NCI-H1694 (cell line): ENCODE measurements at places on chromosomes 6 and 20.

- DNase-seq = no peak
These were observed 394.4 kb downstream of the QKI start for GRCh38 chr6:163808871-163809270.

- DNase-seq = no peak
These were observed 52.6 kb downstream of the E2F3 start for GRCh38 chr6:20454204-20454824.

DNA sequence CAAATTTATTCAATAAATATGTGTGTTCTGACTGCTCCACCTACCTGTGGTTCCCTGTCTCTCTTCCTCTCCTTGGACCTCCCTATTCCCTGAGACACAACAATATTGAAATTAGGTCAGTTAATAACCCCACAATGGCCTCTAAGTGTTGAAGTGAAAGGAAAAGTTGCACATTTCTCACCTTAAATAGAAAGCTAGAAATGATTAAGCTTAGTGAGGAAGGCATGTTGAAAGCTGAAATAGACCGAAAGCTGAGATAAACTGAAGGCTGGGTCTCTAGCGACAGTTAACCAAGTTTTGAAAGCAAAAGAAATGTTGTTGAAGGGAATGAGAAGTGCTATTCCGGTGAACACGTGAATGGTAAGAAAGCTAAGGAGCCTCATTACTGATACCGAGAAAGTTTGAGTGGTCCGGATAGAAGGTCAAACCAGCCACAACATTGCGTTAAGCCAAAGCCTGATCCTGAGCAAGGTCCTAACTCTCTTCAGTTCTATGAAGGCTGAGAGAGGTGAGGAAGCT is 34.1 kb downstream of the UST start:
- DNase-seq = no peak

DNA sequence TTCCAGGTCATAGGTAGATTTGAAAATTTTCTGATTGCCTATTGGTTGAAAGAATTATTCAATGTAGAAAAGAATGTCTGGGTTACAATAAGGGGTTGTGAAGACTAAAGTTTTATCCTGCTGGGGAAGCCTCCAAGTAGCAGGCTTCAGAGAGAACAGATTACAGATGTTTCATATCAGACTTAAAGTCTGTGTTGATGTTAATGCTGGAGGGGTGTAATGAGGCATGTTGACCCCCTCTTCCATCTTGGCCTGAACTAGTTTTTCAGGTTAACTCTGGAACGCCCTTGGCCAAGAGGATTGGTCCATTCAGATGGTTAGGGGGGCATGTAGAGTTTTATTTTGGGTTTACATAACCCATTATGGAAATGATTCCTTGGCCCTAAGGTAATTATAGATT is 356.2 kb downstream of the UTRN start:
- no peak for DNase-seq

DNA sequence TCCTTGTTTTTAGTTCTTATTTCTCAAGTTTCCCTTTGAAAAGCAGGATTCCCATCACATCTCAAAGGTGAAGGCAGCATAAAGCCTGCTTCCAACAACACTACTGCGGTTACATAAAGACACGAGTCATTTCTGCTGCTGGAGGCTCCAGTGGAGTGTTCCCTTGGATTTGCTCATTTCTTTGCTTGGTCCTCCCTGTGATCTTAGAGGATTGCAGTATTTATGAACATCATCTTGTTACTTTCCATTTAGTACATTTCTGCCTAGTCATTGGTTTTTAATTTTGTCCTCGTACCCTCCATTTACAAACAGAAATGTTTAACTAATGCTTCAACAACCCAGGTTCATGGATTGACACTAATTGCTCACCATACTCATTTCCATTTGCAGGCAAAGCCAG is 298.8 kb downstream of the ZNF217 start:
- DNase-seq = no peak

GRCh38 chr6:137233911-137234863 is 15.0 kb upstream of the IFNGR1 start:
- DNase-seq = no peak

DNA sequence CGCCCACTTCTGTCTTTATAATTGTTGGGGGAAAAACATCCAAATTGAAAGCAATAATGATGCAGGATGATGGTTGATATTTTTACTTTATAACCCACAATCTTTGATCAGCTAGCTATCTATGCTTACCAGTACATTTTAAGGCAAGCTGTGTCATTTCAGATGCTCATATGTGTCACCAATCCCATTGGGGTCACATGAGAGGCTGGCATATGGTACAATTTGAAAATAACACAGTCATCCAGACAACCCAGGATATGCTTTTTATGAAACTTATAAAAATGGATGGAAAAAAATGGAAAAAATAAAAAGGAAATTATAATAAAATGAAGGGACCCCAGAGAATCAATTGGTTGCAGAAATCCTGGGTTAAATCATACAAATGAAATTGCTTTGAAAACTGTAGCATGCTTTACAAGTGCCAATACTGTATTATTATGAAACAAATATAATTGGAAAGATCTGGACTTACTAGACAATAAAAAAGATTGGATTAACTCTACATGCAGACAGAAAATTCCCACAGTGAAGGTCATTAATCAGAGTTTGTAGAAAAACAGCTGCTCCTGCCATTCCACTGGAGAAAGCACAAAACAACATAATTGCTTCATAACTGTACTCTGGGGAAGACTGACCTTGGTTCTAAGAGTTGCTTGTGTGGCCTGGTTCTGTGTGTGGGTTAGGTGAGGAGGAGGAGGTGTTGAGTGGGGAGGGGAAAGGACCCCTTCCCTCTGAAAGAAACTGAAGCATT is 13.3 kb upstream of the PRIM2 start:
- no peak for DNase-seq

- peak; percentile 13 for DNase-seq
These were observed 28.4 kb downstream of the LYRM2 start for GRCh38 chr6:89610149-89610642.

- no peak for DNase-seq
These were observed 117.6 kb downstream of the JPH2 start for GRCh38 chr20:44069203-44070011.

GRCh38 chr20:50572938-50573777 is 63.0 kb downstream of the PTPN1 start:
- DNase-seq = peak; percentile 84

DNA sequence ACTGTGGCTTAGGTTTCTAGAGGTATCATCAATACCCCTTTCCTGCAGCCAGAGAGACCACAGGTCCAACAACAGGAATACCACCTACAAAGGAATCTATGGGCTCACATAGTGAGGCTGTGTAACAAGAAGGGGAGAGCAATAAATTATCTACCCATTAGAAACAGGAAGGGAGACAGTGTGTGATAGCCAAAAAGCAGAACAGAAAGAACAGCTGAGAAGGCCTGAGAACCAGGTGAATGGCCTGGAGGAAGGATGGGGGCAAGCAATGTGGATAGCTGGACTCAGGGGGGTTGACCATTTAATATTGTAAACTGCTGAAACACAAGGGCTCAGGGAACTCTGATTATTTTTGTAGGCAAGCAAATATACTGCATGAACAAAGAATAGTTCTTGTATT is 628.2 kb downstream of the COL12A1 start:
- no peak for DNase-seq

GRCh38 chr6:116518621-116519368 is 7.4 kb downstream of the CALHM5 start:
- no peak for DNase-seq

DNA sequence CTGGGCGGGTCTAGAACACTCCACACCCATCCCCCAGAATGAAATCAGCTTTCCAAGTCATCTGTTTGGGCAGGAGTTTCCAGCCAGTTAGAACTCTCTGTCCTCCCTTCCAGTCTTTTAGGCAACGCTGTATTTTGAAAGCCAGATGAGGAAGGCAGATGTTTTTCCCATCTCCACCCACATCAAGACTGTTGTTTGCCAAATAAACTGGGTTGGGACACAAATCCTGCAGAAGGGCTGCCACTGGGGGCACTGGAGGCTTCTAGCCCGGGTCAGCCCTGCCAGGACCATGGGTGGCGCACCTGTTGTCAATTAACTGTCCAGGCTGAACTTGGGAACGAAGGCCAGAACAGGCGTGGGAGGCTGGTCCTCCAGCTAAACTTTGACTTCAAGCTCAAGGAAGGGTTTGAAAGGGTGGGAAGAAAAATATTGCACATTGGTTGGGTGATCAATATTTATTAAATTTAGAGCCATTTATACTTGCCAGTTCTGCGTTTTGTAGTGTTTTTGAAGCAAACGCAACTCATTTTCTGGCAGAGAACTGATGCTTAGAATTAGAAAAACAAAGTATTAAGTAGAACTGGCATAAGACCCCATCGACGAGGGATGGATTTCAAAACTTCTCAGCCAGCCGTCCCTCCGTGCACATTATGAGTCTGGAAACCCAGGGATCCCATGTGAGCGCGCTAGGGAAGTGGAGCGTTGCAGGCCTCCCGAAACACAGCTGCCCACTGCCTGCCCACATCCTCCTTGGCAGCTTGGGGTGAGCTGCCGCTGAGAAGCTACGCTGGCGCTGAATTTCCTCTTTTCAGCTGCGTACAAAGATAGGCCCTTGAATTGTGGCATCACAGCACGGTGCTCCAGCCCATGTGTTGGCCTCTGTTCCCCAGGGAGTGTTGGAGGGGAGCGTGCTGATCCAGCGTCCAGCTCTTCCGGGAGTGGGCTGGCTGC is 297.4 kb downstream of the QKI start:
- DNase-seq = no peak

DNA sequence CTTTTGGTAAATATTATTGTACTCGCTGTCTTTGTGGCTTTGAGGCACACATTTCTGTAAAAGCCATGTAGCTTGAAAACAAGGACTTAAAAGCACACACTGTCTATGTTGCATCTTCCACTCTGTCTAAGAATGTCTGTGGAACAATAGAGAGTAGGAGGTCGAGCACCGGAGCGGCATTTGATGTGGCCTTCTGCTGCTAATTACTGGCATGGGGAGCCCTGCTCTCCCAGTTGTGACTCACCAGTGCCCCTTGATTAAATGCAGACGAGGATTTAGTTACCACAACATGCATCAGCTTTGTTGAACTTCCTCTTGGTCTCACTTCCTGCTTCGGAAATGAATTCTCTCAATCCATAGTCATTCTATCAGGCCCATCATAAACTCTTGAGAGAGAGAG is 680.7 kb upstream of the SLC35B3 start:
- no peak for DNase-seq

DNA sequence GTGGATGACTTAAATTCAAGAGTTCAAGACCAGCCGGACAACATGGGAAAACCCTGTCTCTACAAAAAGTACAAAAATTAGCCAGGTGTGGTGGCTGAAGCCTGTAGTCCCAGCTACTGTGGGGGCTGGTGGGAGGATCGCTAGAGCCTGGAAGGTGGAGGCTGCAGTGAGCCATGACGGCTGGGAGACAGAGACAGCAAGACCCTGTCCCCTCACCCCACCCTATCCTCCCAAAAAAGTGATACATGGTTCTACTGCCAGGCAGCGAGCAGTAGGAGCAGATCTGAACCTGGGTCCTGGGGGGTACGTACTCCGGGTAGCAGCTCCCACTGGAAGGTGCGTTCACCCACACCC is 2.2 kb downstream of the PSMA7 start:
- no peak for DNase-seq

GRCh38 chr20:32326504-32326845 is 31.7 kb upstream of the ASXL1 start:
- no peak for DNase-seq

DNA sequence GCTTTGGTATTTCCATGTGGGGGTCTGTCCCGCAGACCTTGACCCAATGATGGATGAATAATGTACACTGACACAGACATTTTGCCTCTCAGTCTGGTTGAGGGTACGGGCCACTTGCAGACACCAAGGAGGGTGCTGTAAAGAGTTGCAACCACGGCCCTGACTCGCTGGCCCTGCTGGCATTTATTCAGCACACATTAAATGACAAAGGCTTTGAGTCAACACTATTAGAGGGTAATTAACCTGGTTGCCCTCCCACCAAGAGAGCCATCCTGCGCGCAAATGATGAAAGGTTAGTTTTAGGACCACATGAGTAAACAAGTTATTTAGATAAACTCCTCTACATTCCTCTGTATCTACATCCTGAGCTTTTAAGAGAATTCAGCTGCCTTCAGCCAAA is 308.9 kb upstream of the MMS22L start:
- DNase-seq = no peak

DNA sequence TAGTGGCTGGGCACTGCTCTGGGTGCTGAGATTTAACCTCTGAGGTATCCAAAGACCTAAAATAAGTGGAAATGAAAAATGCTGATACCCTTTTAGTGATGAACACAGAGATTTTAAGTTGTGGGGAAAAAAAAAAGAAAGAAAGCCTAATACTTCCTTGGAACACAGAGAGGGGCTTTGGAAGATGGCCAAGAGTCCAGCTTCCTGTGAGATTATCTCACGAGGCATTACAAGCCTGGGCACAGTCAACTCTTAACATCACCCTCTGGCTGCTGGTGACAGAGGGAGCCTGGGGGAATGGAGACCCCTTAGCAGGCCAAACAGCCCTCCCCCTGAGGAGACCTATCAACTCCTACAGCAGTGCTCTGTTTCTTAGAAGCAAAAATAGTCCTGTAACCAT is 19.7 kb downstream of the BTN2A1 start:
- DNase-seq = no peak

- no peak for DNase-seq
These were observed 20.6 kb upstream of the CST3 start for GRCh38 chr20:23658336-23658735.

DNA sequence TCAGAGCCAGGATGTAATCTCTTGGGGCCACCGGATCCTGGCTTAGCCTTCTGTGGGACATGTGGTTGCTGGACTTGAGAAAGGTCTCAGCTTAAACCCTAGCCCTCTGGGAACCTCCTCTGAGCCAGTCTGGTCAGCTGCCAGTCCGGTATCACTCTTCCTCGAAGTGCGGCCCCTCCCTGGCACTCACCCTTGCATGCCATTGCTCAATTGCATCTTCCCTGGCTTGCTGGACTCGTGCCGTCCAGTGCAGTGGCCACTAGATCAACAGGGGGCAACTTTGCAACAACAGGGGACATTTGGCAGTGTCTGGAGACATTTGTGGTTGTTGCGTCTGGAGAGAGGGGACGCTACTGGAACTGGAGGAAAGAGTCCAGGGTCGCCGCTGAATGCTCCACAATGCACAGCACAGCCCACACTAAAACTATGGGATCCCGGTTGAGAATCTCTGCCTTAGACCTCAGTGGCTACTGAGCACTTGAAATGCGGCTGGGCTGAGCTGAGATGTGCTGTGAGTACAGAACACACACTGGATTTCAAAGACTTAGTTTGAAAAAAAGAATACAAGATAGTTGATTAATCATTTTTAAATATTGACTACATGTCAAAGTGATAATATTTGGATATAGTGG is 152.1 kb downstream of the TFAP2C start:
- no peak for DNase-seq

GRCh38 chr6:63785006-63785405 is 149.4 kb downstream of the PHF3 start:
- no peak for DNase-seq

- DNase-seq = peak; percentile 36
These were observed 114.2 kb upstream of the BEND6 start for GRCh38 chr6:56840467-56841380.

DNA sequence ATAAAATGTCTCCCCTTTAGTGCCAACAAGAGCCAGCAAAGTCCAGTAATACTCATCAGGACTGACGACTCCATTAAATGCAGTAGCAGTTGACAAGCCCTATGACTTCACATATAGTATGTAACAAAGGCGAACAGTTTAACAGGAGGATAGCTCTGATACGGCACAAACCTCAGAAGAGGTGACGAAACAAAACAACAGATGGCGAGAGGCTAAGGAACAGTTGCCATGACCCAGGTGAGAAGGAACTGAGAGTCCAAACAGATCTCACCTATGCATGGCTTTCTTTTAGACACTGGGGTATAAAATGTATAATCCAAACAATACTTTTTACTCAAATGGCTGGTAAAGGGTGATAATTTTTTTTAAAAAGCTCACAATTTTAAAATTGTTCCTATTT is 37.1 kb downstream of the SYNE1 start:
- no peak for DNase-seq
